ENCODE measurements at places on chromosomes 3 and 15. TPM values are rescaled to one million over a fixed set of nuclear protein-coding genes. Genes with fewer than 3 reads are reported as not detected.
A peak's percentile ranks its signal among the peaks of the same experiment; 100 is the strongest.

LRTM1 gene
- not detected for total RNA-seq

GATM gene
- 3.1 TPM for total RNA-seq

UACA gene
- 47.4 TPM for total RNA-seq

DNA sequence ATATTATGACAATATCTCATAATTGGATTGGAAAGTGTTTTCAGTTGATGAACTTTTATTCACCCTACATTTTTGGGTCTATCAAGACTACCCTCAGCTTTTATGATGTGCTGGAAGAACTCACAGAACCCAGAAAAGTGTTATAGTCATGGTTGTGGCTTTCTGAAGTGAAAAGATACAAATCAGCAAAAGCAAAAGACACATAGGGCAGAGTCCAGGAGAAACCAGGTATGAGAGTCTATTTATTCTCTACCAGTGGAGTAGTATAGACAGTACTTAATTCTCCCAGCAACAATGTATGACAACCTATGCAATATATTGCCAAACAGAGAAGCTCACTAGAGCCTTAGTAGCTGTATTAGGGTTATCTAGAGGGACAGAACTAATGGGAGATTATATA is 280.4 kb upstream of the TTC14 start:
- no peak overlapping the region for H3K27ac ChIP-seq
- no peak overlapping the region for H3K4me3 ChIP-seq

DNA sequence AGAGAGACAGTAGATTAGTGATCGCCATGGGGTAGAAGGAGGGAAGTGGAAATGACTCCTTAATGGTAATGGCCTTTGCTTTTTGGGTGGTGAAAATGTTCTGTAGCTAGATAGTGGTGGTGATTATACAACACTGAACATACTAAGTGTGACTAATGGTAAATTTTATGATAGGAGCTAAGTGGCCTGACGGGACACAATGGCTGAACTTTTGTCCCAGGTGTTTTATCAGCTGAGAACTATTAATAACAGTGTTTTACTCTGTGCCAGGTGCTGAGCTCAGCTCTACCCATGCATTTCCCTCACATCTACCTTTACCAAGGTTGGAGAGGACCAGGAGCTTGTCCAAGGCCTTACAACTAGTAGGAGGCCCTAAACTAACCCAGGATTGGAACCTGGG is 66.8 kb downstream of the TRIM71 start:
- H3K36me3 ChIP-seq, result no peaks in the 10 kb centered on the region
- no peaks in the 10 kb centered on the region for H3K27me3 ChIP-seq
- H3K27ac ChIP-seq, result no peak overlapping the region
- no peak for DNase-seq

DNA sequence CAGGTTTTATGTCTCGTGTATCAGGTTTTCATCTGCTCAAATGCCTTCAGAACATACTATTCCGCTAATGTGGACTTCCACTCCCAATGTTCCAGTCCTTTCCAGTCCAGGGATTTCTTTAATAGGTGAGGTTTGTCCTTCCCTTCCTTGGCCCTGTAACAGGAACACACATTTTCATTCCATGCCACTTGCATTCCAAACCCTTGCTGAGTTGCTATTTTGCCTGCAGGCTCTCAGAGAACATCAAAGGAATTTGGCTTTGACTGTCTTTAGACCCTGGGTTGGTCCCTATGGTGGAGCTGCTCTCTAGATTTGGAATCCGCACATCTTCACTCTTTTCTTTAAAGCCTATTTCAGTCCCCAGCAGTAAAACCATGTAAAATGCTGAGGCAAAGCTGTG is 12.3 kb upstream of the ALCAM start:
- no peak overlapping the region for H3K4me3 ChIP-seq
- H3K27me3 ChIP-seq, result no peaks in the 10 kb centered on the region
- H3K4me1 ChIP-seq, result peaks cover 16% of the 10 kb centered on the region
- no peak for DNase-seq
- no peaks in the 10 kb centered on the region for H3K36me3 ChIP-seq
- no peak overlapping the region for H3K27ac ChIP-seq

DNA sequence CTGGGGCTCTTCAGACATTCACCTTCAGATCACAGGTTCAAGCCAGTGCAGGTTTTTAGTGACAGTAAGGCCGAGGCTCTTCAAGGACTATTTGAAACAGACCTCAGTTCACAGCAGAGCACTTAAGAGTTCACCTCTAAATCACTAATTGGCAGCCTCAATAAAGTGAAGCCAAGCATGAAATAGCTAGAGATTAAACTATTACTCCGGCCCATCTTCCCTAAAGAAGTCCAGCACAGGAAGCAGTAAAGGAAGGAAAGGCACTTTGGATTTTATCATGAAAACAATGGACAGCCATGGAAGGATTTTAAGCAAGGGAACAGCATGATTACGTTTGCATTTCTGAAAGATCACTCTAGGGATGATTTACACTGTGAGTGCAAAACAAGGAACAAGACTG is 27.6 kb upstream of the ARL6 start:
- H3K27ac ChIP-seq, result no peak overlapping the region
- DNase-seq, result no peak
- H3K4me3 ChIP-seq, result no peak overlapping the region
- 0 out of 2 replicates have a peak, but pooled peaks cover 6% of the 10 kb centered on the region for H3K27me3 ChIP-seq

PIF1 gene
- total RNA-seq, result 34.9 TPM

A4GNT gene
- not detected for total RNA-seq

FETUB gene
- not detected for total RNA-seq

RAB7A gene
- 233 TPM for total RNA-seq

DNA sequence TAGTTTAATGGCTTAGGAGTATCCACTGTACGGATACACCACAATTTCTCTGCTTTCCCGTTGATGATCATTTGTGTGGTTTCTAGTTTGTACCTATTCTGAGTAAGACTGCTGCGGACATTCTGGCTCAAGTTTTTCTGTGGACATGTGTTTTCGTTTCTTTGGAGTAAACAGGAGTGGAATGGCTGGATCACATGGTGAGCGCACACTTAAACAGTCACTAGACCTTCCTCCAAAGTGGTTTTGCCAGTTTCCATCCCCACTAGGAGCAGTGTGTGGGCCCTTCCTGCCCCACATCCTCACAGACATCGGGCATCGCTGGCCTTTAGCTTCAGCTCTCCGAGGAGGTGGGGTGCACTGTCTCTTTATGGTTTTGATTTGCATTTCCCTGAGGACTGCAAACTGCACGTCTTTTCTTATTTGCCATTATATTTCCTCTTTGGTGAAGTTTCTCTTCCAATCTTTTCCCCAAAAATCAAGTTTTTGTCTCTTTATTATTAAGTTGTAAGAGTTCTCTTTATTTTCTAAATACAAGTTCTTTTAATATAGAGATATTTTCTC is 94.1 kb downstream of the VGLL4 start:
- peaks cover 20% of the 10 kb centered on the region for H3K4me1 ChIP-seq
- H3K27me3 ChIP-seq, result no peaks in the 10 kb centered on the region
- DNase-seq, result no peak
- no peak overlapping the region for H3K4me3 ChIP-seq

DNA sequence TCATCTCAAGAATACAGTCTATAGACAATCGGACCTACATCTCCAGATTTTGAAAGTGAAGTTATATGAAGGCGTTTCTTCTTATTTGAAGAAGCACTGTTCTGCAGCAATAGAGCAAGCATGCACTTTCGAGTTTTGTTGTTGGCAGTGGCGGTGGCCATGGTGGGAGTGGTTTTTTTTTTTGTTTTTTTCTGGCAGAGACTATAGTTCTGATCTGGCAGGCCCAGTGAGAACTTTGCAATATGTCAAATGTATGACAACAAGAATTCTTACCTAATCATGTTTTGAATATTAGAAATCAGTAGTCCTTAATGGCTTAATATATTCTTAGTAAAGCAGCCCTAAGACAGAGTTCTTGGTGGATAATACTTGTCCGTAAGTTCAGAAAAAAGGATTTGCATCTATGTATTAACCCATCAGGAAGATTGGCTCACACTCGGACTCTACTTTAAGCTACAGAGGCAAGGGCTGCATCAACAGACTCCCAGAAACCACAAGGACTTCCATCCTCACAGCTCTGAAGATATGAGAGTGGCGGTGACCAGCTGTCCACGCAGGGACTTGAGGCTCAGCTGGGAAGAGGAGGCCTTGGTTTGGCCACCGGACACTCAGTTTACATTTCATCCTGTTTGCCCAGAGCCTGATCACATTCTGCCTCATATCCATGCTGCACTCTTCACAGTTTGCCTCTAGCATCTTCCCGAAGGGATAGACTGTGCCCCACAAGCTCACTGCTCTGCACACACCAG is 124.1 kb upstream of the THBS1 start:
- no peak for DNase-seq
- H3K4me3 ChIP-seq, result no peak overlapping the region
- no peaks in the 10 kb centered on the region for H3K4me1 ChIP-seq

DNA sequence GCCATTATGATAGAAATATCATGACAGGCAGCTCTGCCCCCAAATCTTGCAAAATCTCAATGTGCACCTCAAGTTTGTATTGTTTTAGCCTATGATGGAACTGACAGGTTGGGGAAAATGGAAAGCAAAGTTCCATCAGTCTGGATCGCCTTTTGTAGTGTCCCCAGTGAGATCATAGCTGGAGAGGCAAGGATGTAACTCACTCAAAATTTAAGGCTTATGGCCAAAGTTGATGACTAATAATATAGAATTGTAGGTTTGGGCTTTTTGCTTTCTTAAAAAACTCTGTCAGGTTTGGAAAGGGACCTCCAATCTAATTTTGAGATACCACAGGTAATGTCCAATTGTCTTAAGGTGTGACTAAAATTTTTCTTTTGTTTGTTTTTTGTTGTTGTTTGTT is 1.4 kb upstream of the ACP3 start:
- H3K4me1 ChIP-seq, result peaks cover 23% of the 10 kb centered on the region
- H3K27ac ChIP-seq, result no peak overlapping the region
- H3K36me3 ChIP-seq, result no peaks in the 10 kb centered on the region
- no peak for DNase-seq

DNA sequence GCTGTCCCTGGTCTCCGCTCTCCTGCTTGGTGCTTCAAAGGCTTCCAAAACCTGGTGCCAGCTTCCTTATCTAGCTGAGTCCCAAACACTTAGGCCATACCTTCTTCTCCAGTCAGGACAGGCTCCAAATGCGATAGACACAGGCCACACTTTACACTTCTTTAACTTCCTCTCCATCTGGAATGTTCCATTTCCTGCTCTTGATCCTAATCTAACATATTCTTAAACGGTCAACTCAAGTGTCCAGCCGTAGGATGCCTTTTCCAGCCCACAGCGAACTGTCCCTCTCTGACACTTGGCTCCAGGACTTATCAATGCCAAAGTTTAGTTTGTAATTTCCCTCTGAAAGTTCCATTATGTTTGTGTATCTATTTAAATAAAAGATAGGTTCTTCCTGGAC is 19.2 kb upstream of the PLA2G4F start:
- no peak for DNase-seq
- no peak overlapping the region for H3K4me3 ChIP-seq
- H3K4me1 ChIP-seq, result no peaks in the 10 kb centered on the region
- H3K36me3 ChIP-seq, result peaks cover 6% of the 10 kb centered on the region

- no peak overlapping the region for H3K4me3 ChIP-seq
- H3K27ac ChIP-seq, result no peak overlapping the region
- no peaks in the 10 kb centered on the region for H3K27me3 ChIP-seq
- no peak for DNase-seq
- H3K4me1 ChIP-seq, result peaks cover 9% of the 10 kb centered on the region
Measured at GRCh38 chr15:39778021-39778420, 4.6 kb downstream of the FSIP1 start.

DNA sequence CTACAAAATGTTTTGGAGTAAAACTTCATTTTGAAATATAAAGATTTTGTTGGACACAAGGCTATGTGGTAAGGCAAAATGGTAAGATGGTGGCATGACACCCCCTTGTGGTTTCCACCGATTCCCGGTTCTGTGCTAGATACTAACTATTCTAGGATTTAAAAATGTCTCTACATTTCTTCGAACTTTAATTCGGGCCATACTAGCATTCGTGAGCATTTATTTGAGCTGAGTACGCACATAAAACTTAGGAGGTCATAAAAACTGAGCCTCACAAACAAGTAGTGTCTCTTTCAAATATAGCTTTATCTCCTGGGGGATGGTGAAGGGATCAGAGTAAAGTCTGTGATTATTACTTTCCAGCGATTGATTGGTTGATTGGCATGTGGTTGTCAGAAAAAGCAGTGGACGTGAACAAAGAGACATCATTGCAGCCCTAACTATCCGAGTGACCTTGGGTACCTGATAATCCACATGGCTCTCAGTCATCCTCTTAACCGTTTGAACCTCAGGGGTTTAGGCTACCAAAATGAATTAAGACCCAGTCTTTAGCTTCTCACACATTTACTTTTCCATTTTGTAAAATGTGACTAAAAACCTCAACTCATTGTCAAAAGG is 1.1 kb upstream of the ZNF639 start:
- peak overlapping the region; percentile 74 for H3K4me3 ChIP-seq
- DNase-seq, result no peak
- no peaks in the 10 kb centered on the region for H3K36me3 ChIP-seq

CCDC80 gene
- total RNA-seq, result 1.7 TPM

CFAP100 gene
- not detected for total RNA-seq

- no peaks in the 10 kb centered on the region for H3K27me3 ChIP-seq
- peaks cover 7% of the 10 kb centered on the region for H3K4me1 ChIP-seq
- no peak overlapping the region for H3K27ac ChIP-seq
Measured at GRCh38 chr3:27358372-27358771, 10.8 kb downstream of the NEK10 start.

DNA sequence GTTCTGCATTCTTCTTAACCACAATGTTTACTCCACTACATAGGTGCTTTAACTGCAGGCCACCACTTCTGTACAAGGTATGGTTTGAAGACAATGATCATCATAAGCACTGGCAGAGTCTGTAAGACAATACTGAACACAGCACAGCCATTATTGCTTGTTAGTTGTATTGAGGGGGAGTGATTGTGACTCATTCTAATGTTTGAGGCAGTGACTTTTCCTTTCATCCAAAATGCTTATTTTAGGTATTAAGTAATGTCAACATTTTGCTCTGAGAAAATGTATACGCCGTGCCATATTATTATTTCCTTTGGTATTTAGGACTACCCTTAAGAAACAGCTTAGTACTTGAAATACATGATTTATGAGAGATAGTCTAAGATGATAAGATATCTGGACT is 618.2 kb upstream of the ZNF717 start:
- H3K4me1 ChIP-seq, result no peaks in the 10 kb centered on the region
- no peaks in the 10 kb centered on the region for H3K36me3 ChIP-seq
- no peak for DNase-seq

SEMA5B gene
- total RNA-seq, result 0.15 TPM
